ENCODE measurements at places on chromosomes 12 and 14.

GRCh38 chr14:22380571-22381407 is 208.2 kb downstream of the DAD1 start:
- no peak for DNase-seq

DNA sequence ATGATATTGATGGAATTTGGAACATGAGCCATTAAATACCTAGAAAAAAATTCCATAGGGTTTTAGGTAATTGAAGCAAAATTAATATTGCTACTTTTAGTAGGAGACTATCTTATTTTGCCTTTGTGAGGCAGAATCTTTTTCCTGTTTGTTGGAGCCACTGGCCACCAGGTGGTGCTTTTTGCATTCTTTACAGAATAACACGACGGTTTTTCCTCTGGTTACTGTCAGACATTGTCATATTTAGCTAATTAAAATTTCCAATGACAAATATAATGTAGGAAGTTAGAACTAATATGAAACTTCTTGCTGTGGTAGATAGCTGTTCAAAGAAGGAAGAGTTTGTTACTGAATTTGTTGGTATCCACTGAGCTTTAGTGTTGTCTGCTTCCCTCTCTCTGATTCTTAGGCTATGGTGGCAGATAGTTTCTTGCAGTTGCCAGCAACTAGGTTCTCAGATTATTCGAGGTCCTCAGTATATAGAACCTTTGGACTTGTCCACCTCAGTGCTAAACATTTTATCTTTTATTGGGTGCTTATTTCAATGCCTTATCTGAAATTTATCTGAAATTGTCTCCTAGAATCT is 25.7 kb downstream of the RAB21 start:
- DNase-seq, result peak; percentile 42

GRCh38 chr12:57000393-57000792 is 6.0 kb downstream of the ZBTB39 start:
- DNase-seq, result no peak

DNA sequence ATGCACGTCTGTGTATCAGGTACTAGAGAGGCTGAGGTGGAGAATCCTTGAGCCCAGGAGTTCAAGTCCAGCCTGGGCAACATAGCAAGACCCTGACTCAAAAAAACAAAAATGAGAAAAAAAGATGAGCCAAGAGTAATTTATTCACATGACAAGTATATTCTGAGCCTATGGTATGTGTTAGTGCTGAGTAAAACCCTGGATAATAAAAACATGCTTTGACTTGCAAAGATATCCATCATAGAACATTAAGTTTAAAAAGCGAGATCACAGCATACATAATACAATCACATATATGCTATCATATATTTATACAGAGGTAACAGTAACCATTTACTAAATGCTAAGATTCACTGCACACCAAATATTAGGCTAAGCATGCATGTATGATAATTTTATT is 23.9 kb upstream of the SLC10A1 start:
- no peak for DNase-seq

DNA sequence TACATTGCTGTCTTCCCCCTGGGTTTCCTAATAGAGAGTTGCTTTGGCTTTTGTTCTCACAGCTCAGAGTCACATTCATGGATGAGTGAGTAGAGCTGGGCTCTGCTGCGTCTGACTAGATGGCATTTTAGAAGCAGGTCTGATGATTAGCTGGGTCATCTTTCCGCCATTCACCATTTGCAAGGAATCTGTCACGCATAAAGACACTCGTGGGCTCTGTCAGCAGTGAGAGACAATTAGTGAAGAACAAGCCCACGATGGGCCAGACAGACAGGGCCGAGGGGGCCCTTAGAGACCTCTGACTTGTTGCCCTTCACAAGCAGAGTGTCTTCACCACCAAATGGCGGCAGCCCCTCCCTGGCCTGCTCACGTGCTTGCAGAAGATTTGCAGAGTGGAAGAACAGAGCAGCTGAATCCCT is 175.0 kb downstream of the CRADD start:
- DNase-seq, result no peak

- DNase-seq, result no peak
Measured at GRCh38 chr12:49824895-49825294, 3.3 kb downstream of the NCKAP5L start.

DNA sequence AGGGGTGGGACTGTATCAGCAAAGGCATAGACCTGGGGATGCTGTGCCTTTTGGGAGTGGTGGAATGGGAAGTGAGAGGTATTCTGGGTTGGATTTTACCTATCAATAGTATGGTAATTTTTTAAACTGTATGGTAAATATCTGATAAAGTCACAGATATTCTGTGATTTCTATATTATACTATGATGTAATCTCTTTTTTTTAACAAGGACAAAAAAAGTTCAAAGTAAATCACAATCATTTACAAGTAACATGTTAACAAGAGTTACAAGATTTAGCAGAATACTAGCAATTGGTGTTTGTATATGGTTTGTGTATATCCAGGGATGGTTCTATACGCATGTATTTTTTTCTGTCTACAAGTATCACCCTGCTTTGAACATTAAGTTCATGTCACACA is 56.0 kb downstream of the BMAL2 start:
- no peak for DNase-seq

DNA sequence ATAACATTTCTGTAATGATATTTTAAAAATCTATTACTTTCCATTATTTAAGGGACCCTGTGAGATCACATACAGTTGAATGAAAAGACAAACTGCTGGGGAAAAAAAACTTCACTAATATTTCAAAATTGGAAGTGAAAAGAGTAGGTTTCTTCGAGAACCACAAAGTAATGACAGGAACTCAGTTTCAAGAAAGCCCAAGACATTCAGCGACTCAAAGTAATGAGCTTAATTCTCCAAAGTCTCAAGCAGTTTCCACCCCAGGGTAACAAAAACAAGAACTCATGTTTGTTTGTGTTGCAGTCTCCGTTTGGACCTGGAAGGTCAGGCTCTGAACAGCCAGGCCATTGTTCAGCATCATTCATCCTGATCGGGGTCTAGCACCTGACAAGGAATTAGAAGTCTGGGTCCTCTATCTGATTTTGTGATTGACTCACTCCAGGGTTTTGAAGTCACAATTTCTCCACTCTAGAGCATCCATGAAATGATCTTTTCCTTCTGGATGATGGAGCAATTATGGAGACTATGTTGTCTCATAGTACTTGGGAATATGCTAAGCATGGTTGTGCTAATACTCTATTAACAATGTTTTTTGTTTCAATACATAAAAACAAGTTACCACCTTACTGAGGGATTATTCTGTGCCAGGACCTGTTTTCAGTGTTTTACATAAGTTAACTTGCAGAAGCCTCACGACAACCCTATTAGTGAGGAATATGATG is 126.9 kb downstream of the SLC25A21 start:
- no peak for DNase-seq

GRCh38 chr12:114166362-114166761 is 200.2 kb upstream of the RBM19 start:
- DNase-seq, result peak; percentile 3

GRCh38 chr12:113149361-113150150 is at the start of gene CFAP73:
Gene CFAP73 (plus strand): TSS chr12:113149724. CDS start chr12:113149858, 134 bp downstream.
- DNase-seq, result no peak

- DNase-seq, result peak; percentile 68
Measured at GRCh38 chr12:131035245-131035681, 81.6 kb downstream of the ADGRD1 start.

GRCh38 chr12:130438711-130439110 is 101.0 kb downstream of the PIWIL1 start:
- DNase-seq, result no peak

DNA sequence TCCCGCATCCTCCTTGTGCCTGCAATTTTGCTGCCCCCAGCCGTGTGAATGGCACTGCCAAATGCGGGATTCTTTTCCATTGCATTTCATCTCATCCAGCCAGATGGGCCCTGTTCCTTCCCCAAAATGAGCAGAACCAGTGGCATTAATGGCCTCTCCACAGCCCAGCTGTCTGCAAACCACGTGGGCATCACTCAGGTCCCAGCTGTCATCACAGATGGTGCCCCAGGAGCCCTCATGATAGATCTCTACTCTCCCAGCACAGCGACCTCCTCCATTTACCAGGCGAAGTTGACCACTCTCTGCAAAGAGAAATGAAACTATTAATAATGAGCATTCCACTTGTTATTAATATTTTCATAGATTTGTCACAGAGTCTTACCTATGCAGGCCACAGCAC is 17.1 kb downstream of the CD163 start:
- DNase-seq, result no peak

DNA sequence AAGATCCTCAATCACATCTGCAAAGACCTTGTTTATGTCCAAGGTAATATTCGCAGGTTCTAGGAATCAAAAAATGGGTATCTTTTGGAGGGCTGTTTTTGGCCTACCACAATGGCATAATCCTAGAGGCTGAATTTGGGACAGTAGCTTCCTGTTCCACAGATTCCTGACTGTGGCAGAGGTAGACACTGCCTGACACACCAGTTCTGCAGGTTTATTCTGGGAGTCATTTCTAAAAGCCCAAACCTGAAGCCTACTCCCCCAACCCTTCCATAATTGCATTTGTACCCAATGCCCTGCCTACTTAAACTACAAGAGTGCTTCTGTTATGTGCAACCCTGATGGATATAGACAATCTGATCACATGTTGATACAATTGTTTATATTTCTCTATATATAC is 378.9 kb downstream of the PCNX1 start:
- DNase-seq, result no peak

GRCh38 chr12:39931857-39932256 is 174.0 kb downstream of the SLC2A13 start:
- no peak for DNase-seq

GRCh38 chr12:62714774-62715721 is 219.9 kb downstream of the PPM1H start:
- no peak for DNase-seq

DNA sequence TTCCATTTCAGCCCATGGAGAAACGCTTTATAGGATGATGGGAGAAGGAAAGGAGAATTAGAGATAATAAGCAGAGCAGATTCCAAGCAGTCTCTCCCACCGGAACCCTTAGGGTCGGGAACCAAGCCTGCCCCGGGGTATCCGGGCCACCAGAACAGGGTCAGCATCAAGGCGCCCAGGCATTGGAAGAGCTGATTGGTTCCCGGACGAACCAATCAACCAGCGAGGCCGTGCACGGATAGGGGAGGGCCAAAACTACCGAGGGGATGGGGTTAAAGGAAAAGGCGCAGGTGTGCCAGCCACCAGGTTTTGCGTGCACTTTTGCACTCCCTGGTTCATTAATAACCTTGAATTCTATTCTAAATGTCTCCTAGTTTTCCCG is 1.7 kb downstream of the PPM1H start:
- DNase-seq, result no peak

- DNase-seq, result peak; percentile 73
Measured at GRCh38 chr12:71755146-71755892, 656 bp downstream of the RAB21 start.

DNA sequence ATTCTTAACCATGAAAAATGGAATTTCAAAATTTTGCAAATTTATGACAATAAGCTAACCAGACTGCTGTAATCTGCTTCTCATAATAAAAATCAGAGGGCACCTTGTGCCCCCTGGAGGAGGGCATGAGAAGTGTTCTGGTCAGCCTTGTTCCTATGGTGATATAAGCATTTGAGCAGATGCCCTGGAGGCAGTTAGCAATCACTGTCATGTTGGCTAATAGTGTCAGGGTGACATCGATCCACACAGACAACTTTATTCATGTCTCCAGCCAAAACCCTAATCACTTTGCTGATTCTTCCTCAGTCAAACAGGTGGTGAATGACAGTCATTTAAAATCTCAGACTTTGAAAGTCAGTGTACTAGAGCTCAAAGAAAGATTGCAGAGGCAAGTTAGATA is 943.0 kb downstream of the GALC start:
- no peak for DNase-seq

DNA sequence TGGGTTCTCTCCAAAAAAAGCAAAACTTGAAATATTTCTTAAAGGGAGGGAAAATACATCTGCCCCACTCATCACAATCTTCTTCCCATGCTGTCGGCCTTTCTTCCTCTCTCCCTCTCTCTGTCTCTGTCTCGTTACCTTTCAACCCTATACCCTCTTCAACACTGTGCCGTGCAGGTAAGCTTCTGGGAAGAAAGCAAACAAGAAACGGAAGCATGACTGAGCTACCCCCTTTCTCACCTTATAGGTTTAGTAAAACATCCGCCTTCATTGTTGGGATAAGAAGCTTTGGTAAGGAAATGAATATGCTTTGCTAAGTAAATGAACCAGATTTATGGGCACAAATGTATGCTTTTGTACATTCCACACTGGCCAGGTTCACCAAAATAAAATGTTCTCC is 63.0 kb downstream of the TMEM30B start:
- no peak for DNase-seq

DNA sequence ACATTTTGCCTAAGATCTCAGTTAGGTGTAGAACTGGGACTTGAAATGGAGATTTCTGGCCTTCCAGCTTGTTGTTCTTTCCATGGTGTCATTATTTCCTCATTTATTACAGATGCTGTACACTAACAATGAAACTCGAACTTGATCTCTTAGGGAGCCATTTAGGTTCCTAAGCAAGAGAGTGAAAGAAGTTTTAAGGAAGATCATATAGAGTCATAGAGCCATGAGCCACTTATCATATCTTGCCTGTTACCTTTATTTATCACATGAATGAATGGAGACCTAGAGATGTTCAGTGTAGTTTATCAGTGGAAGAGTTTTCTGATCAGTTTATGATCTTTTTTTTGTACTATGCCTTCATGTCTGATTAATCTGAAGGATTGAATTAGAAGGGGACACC is 9.9 kb downstream of the HELB start:
- no peak for DNase-seq

- no peak for DNase-seq
Measured at GRCh38 chr12:17060260-17060659, 454.3 kb upstream of the LMO3 start.

DNA sequence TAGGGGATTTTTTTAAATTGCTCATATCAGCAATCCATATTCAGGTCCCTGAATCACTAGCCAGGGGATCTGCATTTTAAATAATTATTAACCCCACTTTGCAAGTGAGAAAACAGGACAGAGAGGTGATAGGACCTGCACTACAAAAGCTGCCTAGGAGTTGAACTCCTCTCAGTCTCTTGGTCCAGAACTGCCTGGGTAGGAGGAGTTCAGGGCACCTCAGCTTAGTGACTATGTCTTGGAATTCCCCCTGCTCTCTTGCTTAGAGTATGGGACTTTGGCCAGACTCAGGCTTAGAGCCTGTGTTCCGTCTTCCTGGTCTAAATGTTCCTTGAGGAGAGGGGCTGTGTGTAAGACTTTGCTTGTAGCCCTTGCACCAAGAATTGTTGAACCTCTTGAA is 68.2 kb upstream of the WSCD2 start:
- DNase-seq, result no peak

DNA sequence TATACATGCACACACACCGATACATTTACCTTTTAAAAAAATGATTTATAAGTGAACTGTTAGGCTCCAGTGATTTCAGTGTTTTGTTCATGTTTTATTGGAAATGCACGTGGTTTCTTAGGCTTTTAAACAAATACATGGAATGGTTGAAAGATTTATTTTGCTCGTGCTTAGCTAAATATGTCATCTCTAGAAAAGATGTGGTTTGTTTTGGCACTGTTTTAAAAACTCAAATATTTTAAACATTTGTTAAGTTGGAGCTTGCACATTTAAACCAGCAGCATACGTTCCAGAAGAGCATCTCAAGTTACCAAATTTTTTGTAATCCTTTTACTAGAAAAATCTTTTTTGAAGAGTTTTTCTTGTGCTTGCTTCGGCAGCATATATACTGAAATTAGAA is 44.5 kb downstream of the FOXA1 start:
- no peak for DNase-seq

GRCh38 chr12:106564678-106565329 is 18.0 kb upstream of the RFX4 start:
- no peak for DNase-seq
